ENCODE measurements at places on chromosomes 1 and 21.

DNA sequence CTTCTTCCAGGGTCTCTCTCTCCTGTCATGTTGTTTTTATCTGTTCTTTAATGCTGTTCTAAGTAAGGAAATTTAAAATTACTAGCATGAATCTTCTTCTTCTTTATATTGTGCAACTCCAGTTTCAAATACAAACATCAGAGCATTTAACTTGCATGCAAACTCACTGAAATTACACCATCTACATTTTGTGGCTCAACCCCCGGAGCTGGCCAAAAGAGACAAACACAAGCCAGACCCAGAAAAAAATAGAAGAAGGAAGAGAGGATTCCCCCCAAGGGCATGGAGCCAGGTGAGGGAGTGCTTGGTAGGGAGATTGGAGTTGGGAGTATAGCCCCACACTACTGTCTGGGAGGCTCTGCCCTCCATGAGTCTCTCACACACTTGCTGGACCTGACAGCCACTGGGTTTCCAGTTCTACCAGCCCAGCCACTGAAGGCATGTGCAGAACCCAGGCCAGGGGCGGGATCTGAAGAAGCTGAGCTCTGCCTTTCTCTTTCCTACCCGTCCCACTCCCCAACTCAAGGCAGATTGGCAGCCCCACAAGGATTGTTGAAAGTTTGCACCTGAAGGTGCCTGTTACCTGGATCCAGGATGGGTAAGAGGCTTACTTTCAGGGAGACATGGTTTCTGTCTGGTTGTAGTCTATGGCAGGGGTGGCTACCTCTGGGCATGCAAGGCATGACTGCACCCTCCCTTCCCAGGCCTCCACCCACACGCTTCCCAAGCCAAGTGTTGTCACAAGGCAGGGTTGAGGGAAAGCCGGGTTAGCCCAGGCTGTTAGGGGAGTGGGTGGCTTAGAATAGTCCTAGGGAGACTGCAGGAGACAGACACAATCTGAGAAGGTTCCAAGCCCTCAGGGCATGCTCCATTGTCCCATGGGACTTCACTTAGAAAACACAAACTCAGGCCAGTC, 297.2 kb downstream of the TGFB2 start:
- no peak for DNase-seq

DNA sequence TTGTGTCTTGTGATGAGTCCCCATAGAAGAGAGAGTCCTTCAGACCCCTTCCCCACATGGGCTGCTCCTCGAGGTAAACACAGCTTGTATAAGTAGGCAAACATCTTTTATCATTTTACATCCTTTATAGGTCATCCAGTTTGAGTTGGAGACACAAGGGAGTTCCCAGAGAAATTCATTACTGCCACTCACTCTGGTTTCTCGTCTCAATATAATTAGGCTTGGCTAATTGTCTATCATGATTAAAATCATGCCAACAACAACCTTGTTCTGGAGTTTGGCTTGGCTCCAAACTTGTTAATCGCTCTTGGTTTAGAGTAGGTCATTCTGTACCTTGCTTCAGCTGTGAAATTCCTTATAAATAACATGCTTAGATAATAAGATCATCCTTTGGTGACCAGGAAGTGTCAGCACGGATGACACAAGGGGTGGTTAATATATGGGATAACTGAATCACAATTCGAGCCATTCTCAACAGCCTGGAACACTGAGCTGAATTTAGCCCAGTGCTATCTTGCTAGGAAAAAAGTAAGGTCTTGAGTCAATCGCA, 70.7 kb upstream of the DAB1 start:
- peak; percentile 58 for DNase-seq

DNA sequence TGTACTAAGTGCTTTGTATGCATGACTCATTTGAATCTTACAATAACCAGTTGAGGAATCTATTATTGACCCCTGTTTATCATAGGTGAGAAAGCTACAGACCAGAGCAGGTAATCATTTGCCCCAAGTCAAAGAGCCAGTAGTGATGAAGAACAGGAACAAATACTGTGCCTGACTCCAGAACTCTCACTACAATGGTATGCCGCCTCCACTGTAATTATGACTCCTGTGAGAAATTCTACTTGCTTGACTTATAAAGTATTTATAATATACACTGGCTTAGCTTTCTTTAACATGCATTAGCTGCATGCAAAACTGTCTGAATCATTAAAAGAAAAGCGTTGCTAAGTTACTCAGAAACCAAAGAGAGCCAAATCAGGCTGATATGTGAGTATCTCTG, 92.6 kb downstream of the ZNF281 start:
- DNase-seq, result no peak

DNA sequence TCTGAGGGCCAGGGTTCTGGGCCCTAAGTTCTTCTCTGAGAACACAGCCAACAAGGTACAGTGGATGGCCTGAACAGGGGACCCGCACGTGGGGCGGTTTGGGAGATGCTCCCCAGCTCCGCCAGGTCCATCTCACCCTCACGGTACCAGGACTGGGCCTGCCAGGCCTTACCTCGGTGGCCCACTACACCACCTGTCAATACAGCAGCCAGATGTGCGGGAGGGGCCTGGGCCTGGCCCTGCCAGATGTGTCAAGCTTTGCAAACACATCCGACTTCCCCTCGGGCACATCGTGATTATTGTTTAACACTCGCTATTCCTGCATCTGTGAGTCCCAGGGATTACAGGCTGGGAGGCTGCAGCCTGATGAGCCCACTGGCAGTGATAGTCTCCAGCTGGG, 122.4 kb downstream of the LACTBL1 start:
- DNase-seq, result no peak

DNA sequence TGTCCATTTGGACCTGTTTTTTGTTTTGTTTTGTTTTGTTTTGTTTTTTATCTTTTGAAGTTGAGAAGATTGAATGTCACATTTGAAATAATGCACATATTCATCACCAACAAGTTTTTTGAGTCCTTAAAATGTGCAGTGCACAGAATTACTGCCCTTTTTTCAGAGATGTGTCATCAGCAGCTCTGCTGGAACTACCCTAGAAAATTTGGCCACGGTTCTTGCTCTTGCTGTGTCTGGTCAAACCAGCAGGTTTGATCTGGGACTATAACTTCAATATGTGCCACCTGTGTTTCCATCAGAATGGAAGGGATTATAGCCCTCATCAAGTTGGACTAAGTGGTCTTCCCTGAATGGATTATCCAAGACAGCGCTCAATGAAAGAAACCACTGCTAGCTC, 24.1 kb upstream of the CNN3 start:
- no peak for DNase-seq

DNA sequence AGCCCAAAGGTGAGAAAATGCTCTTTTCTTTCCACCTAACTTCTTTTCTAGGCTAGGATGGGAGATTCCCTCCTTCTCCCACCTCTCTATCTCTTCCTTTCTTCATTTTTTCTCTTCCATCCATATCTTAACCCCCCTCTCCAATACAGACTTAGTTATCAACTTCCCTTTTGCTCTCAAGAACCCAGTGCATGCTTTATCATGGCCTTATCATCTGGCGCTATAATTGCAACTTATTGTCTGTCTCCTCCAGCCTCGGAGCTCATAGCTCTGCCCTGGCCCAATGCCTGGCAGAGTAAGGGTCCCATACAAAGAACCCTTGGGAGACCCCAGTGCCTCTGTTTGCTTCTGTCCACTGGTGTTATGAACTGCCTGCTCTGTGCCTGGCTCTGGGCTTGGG, 71.0 kb upstream of the NFASC start:
- DNase-seq, result no peak

DNA sequence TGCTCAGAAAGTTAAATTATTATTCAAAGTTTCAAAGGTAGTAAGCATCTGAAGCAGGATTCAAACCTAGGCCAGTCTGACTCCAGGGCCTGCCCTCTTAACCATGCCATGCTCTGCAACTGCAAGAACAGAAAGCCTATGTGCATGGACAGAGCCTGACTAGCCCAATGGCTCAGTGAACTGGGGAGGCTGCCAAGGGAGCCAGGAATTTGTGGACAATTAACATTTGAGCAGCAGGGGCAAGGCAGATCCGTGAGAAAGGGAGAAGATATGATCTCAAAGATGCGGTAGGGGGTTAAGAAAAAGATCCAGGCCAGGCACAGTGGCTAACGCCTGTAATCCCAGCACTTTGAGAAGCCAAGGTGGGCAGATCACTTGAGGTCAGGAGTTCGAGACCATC, 6.5 kb upstream of the ATP1A4 start:
- no peak for DNase-seq

- DNase-seq, result no peak
Measured at GRCh38 chr21:43827015-43827611, 37.7 kb downstream of the RRP1 start.

GRCh38 chr1:6423321-6423999, 1.1 kb upstream of the ESPN start:
- peak; percentile 72 for DNase-seq

DNA sequence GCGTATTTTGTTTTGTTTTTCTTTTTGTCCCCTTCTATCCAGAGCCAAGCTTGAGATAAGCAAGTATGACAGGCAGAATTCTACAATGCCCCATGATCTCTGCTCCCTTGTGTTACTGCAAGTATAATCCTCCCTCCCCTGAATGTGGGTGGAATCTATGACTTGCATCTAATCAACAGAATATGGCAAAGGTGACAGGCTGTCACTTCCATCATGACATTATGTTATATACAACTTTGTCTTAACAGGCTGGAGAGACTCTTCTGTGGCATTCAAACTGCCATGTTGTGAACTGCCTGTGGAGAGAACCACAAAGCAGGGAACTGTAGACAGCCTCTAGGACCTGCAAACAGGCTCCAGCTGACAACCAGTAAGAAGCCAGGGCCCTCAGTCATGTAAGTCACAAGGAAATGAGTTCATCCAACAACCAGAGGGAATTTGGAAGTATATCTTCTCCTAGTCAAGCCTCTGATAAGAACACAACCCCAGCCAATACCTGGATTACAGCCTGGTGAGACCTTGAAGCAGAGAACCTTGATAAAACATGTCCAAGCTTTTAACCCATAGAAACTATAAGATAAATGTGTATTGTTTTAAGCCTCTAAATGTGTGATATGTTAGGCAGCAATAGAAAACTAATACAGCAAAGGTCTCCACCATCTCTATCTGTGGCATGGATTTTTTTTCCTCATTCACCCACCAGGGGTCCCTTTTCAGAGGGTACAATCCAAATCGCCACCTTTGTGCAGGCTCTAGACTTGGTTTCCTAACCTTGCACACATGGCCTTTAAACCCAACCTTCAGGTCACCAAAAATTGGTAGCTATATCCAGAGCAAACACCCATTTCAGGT, 5.7 kb upstream of the C1orf162 start:
- DNase-seq, result no peak

DNA sequence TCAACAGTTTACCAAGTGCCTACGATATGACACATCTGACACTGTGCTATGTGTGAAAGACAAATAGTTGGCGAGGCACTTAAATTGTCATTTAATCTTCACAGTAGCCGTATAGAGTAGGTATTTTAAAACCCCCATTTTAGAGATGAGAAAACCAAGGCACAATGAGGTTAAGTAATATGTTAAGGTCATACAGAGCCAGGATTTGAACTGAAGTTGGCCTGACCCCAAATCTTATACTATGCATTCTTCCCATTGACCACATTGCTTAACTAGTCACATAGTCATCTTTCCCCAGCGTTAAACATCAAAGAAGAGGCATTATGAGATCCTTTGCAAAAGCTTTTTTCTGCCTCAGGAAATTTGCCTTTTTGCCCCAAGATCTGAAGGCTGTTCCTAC, 3.9 kb downstream of the INKA2 start:
- no peak for DNase-seq

GRCh38 chr1:197948926-197949899, 32.0 kb downstream of the LHX9 start:
- no peak for DNase-seq

DNA sequence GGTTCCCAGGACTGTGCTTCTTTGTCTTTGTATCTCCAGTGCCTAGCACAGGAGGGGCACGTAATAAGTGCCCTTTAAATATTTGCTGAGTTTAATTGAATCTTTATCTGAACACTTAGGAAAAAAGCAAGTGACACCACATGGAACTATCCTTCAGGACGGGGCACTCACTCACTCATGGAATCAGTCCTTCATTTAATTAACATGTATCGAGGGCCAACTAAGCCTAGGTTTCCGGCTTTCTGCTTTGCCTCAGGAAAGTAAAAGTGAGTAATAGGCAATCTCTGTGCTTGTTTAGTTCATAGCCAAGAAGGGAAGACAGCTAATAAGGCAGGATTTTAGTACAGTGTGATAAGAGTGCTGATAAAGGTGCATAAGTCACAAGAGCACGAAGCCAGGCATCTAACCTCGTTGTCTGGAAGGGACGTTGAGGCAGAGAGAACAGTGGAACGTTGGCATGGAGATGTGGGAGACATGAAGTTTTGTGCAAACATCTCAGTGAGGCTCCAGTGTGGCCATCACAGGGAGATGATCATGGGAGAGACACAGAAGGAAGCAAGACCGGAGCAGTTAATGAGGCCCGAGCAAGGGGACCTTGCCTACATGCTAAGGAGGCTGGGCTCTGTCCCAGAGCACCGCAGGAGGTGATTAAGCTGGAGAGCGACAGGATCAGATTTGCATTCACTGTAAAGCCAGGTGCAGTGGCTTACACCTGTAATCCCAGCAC, 54.1 kb upstream of the TRIM67 start:
- DNase-seq, result no peak

DNA sequence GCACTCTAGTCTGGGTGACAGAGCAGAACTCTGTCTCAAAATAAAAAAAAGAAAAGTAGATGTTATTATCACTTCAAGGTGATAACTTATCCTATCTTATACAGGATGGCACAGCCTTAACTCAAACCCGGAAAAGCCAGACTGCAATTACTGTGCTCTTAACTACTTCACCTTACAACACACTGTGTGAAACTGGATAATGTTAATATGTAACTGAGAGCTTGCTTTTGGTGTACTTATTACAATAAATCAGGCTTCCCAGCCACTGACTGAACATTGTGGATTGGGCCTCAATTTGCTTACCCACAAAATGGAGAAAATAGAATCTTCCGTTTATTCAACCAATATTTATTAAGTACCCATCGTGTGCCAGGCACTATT, 1.4 kb downstream of the ORC1 start:
- DNase-seq, result no peak

DNA sequence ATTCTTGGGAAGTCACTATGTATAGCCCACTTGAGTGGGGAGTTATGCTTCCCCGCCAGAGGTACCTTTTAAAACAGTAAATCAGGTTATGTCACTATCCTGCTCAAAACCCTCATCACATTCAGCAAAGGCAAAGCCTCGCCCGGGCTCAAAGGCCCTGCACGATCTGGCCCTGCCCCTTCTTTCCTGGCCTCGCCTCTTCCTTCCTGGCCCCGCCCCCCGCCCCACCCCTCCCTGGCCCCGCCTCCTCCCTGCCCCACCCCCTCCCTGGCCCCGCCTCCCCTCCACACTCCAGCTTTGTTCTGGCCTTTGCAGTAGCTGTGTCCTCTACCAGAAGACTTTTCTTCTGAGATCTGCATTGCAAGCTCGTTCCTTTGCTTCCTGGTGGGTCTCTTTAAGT, 6.6 kb downstream of the LDLRAD2 start:
- no peak for DNase-seq

- DNase-seq, result no peak
Measured at GRCh38 chr1:24540906-24541710, 14.8 kb upstream of the NCMAP start.
